ENCODE measurements at places on chromosomes 4 and X. TPM values are rescaled to one million over a fixed set of nuclear protein-coding genes. Genes with fewer than 3 reads are reported as not detected.

Gene CSAG3
- total RNA-seq: not detected

Gene IGFBP7
- total RNA-seq: 96.1 TPM

Gene EGFL6
- total RNA-seq: not detected

- no peak overlapping the region for H3K27ac ChIP-seq
- no peak overlapping the region for H3K4me3 ChIP-seq
- no peak for DNase-seq
- H3K36me3 ChIP-seq: no peaks in the 10 kb centered on the region
- H3K27me3 ChIP-seq: no peaks in the 10 kb centered on the region
These were observed 217.3 kb downstream of the MID1IP1 start for GRCh38 chrX:39018541-39018940.

DNA sequence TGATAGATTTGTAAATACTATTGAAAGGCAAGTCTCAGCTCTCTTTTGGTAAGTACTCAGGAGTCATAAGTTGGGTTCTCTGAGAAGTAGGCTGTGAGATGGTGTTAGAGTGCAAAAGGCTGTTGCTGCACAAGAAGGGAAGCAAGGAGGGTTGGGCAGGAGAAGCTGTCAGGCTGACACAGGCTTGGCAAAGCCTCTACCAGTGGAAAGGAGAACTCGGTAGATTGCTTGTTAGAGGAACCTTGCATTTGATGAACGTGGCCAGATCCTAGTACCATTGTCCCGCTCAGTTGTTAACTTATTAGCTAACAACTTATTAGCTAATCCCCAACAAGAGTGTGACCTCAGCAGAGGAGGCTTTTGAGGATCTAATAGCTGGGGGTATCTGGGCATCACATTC, 449.3 kb upstream of the BOD1L1 start:
- no peaks in the 10 kb centered on the region for H3K27me3 ChIP-seq
- no peaks in the 10 kb centered on the region for H3K4me1 ChIP-seq
- H3K36me3 ChIP-seq: no peaks in the 10 kb centered on the region
- no peak overlapping the region for H3K27ac ChIP-seq
- DNase-seq: no peak

- peak within 1 kb of the TSS; percentile 83 for H3K4me3 ChIP-seq
- H3K27me3 ChIP-seq: no peaks in the 10 kb centered on the region
- H3K36me3 ChIP-seq: no peaks in the 10 kb centered on the region
- H3K4me1 ChIP-seq: no peaks in the 10 kb centered on the region
These were observed at the start of gene SEPTIN6 for GRCh38 chrX:119693040-119693995. Gene SEPTIN6 (minus strand): TSS chrX:119693168. CDS start chrX:119693105, 63 bp downstream.

GRCh38 chr4:48739560-48740019, 40.5 kb downstream of the FRYL start:
- H3K36me3 ChIP-seq: no peaks in the 10 kb centered on the region
- no peaks in the 10 kb centered on the region for H3K27me3 ChIP-seq
- H3K4me1 ChIP-seq: no peaks in the 10 kb centered on the region
- DNase-seq: no peak
- H3K4me3 ChIP-seq: no peak overlapping the region
- no peak overlapping the region for H3K27ac ChIP-seq

- H3K4me3 ChIP-seq: no peak overlapping the region
- H3K36me3 ChIP-seq: no peaks in the 10 kb centered on the region
- H3K27me3 ChIP-seq: no peaks in the 10 kb centered on the region
- DNase-seq: no peak
These were observed 67.7 kb upstream of the ZXDA start for GRCh38 chrX:57977992-57978391.

GRCh38 chr4:7325541-7325940, 109.2 kb downstream of the PSAPL1 start:
- no peak for DNase-seq
- H3K4me1 ChIP-seq: peaks cover 6% of the 10 kb centered on the region
- H3K4me3 ChIP-seq: no peak overlapping the region
- H3K27ac ChIP-seq: no peak overlapping the region
- H3K27me3 ChIP-seq: no peaks in the 10 kb centered on the region

DNA sequence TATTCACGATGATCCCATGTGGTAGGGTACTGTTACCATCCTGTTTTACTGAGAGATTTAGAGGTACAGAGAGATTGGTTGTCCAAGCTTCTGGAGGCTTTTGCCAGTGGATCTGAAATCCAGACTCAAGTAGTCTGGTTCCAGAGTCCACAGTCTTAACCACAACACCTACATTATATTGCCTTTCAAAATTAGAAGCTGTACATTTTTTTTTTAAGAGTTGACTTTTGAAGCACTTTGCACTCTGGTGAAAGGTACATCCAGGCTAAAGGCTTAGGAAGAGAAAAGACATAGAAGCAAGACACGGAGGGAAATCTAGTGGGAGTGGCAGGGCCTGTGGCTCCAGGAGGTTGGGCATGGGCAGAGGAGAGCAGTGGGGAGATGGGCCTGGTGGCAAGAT, 122.1 kb downstream of the AFF1 start:
- H3K4me1 ChIP-seq: peaks cover 95% of the 10 kb centered on the region
- no peak overlapping the region for H3K4me3 ChIP-seq
- no peaks in the 10 kb centered on the region for H3K36me3 ChIP-seq

- no peaks in the 10 kb centered on the region for H3K36me3 ChIP-seq
- H3K27ac ChIP-seq: peak overlapping the region; percentile 17
- no peaks in the 10 kb centered on the region for H3K4me1 ChIP-seq
- H3K4me3 ChIP-seq: no peak overlapping the region
- no peaks in the 10 kb centered on the region for H3K27me3 ChIP-seq
These were observed 66.3 kb downstream of the RBM47 start for GRCh38 chr4:40563401-40563800.

GRCh38 chrX:17591741-17592110, 145.6 kb upstream of the SCML1 start:
- no peaks in the 10 kb centered on the region for H3K36me3 ChIP-seq
- H3K4me3 ChIP-seq: no peak overlapping the region
- no peaks in the 10 kb centered on the region for H3K4me1 ChIP-seq
- H3K27me3 ChIP-seq: no peaks in the 10 kb centered on the region

- no peaks in the 10 kb centered on the region for H3K27me3 ChIP-seq
- H3K4me3 ChIP-seq: no peak overlapping the region
- H3K27ac ChIP-seq: no peak overlapping the region
- H3K4me1 ChIP-seq: no peaks in the 10 kb centered on the region
- H3K36me3 ChIP-seq: no peaks in the 10 kb centered on the region
- DNase-seq: no peak
These were observed 17.6 kb upstream of the HS3ST1 start for GRCh38 chr4:11446155-11446811.
